ENCODE measurements at places on chromosomes 1 and 21. TPM values are rescaled to one million over a fixed set of nuclear protein-coding genes. Genes with fewer than 3 reads are reported as not detected.

Gene TRAF3IP3
- total RNA-seq: 0.22 TPM

Gene FAM163A
- total RNA-seq: not detected

Gene MYOM3
- 0.79 TPM for total RNA-seq

Gene GABPA
- 18.9 TPM for total RNA-seq

Gene MMEL1
- total RNA-seq: not detected

Gene STX12
- 58.2 TPM for total RNA-seq

Gene SHISAL2A
- total RNA-seq: 1.6 TPM

Gene GBP4
- total RNA-seq: under 0.01 TPM

All from placental epithelial cell (primary cell).